ENCODE measurements at places on chromosomes 5 and 9. TPM values are rescaled to one million over a fixed set of nuclear protein-coding genes. Genes with fewer than 3 reads are reported as not detected.
A peak's percentile ranks its signal among the peaks of the same experiment; 100 is the strongest.

Gene DDX4
- not detected for total RNA-seq

Gene SLC6A3
- total RNA-seq, result not detected

GRCh38 chr9:89602978-89603766, 1.6 kb upstream of the GADD45G start:
- DNase-seq, result peak; percentile 92

DNA sequence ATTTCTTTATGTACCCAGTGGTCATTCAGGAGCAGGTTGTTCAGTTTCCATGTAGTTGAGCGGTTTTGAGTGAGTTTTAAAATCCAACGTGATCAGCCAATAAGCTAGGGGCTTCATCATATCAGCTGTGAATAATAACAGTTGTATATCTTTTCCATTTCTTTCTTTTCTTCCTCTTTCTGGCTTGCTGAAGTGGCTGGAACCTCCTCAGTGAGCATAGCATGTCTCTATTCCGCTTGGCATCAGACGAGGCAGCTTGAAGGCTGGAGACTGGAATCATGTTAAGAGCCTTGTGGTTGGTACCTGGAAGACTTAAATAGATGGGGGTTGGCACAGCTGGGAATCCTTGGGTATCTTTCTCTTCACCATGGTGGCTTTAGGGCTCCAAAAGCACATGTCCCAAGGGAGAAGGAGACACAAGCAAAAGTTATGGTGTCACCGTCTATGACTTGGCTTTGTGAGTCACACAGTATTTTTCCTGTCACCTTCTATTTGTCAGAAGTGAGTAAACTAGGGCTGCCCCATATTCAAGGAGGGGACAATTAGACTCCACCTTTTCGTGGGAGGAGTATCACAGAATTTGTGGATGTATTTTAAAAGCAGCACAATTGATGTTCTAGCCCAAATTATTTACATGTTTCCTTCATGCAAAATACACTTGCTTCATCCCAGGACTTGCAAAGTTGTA, 38.0 kb upstream of the RETREG1 start:
- no peak for DNase-seq

DNA sequence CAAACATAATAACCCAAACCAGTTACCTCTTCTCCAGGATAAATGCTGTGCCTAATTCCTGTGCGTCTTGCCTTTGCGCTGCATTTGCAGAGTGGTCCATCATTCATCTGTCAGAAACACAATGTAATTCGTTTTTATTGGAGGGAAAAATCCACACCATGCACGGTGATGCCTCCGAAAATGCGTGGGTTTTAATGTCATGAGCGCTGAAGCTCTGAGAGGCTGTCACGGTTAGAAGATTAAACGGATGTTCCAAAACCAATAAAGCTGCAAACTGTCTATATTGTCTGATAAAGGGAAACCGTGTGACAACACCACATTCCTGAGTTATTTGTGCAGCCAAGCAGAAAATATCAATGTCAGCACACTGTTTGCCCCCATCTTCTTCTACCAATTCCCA, 27.4 kb downstream of the DROSHA start:
- no peak for DNase-seq

DNA sequence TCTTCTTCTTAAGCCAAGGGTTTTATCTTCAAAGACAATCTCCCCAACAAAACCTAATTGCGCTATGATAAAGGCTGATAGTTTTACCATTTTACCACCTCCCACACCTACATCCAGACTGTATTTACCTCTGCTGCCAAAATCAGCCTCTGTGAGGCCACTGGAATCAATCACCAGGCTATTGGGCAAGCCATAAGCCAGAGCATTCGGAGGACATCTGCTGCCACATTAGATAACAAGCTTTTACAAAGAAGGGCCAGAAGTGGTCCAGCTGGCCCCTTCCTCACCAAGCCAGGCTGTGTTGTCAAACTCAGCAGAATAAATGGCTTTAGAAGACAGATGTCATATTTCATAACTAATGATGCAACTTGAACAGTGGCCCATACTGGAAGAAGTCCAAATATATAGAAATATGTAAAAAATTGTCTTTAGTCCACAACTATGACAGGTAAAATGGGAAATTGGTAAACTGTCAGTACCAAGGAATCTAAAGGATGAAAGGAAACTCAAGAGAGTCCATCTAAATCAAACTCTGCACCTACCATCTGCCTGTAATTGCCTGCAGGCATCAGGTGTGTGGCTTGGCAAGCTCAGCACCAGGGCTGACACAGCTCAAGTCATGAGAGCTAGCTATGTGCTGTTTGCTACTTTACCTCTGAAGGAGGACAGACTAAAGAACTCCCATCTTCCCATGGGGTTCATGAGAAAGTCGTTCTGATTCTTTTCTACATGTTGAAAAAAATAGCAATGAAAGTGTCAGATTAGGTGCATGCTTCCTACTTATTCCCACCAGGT, 16.1 kb downstream of the SLC45A2 start:
- no peak for DNase-seq

DNA sequence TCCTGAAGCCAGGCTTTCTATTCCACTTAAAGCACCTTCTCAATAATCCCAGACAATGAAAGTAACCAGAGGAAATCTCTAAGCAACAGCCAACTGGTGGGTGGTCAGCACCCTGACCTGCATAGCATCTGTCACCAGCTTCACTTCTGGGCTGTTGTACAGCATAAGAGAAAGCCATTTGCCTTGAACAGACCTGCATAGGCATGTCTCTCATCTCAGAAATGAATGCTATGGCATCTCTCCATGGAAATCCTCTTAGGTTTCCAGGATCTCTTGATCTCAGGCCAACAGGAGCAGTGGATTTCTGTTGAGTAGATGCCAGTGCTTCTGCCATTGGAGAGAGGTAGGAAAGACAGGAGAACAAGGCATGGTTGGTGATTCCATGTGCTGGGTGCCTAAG, 213.6 kb downstream of the GRIA1 start:
- DNase-seq, result no peak

GRCh38 chr9:127817881-127818434, 15.3 kb downstream of the FPGS start:
- no peak for DNase-seq

DNA sequence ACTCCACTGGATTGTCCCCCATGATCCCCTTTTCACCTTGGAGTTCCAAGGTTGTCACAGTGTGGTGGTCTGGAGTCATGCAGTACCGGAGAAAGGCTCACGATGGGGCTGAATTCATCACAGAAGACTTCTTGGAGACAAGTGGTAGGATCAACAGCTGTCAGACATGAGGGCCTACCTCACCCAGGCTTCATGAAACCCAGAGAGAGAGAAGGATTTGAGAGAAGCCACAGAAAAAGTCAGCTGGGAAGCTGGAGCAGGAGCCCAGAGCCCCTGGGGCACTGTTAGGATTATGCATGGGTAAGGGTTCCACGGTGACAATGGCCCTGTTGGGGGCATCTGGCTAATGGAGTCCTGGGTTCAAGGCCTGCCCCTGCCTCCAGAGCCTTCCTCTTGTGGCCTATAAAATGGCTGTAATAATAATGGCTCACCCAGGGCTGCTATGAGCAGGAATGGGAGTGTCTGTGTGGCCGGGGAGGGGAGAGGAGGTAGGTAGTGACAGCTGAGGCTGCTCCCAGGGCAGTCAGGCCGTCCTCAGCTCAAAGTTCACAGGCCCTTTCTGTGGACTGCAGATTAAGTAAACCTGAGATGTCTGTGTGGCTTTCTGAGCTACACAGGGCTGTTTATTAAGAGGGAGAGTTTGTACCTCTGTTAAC, 910 bp downstream of the TRIM14 start:
- no peak for DNase-seq

GRCh38 chr5:122591828-122592227, 183.1 kb upstream of the SNX2 start:
- DNase-seq, result no peak

GRCh38 chr5:124481419-124481818, 265.0 kb downstream of the ZNF608 start:
- no peak for DNase-seq

DNA sequence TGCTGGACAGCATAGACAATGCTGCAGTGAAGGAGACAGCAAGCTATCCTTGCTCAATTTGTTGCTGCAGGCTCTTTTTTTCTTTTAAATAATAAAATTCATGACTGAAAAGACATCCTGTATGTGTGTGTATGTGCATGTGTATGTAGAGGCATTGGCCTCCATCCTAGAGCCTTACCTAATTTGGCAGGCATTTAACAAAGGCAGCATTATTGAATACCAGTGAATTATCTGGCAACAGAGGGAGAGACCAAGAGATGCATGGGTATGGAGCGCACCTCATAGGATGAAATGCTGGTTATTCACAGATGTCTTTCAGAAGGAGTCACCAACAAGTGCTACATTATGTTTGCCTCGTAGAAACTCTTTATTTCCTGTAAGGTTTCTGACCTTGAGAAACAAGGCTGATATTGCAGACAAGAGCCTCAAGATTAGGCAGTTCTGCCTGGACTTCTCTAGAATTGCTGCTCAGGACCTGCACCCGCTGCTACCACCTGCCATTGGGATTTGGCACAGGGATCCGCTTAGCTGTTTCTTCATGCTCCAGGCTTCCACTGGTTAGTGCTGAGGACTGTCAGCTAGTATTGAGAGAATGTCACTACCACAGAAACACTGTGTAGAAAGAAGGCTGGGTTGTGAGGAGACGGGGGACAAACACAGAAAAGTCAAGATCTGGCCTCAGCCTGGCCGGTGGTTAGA, 247.7 kb upstream of the RFX3 start:
- DNase-seq, result no peak

DNA sequence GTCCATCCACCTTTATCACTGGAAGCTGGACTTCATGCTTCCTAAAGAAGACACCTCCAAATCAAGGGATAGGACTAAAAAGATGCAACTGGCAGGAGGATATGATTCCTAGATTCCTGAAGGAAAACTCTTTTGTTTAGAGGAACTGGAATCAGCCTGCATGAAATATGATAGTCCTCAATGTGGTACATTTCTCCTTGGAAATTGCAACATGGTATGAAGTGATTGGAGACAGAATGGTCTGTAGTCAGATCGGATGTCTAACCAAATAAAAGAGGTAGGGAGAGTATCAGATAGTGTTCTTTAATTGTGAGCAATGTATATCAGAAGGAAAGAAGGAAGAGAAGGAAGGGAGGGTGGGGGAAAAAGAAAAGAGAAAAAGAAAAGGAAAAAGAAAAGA, 116.1 kb upstream of the FSTL4 start:
- no peak for DNase-seq

DNA sequence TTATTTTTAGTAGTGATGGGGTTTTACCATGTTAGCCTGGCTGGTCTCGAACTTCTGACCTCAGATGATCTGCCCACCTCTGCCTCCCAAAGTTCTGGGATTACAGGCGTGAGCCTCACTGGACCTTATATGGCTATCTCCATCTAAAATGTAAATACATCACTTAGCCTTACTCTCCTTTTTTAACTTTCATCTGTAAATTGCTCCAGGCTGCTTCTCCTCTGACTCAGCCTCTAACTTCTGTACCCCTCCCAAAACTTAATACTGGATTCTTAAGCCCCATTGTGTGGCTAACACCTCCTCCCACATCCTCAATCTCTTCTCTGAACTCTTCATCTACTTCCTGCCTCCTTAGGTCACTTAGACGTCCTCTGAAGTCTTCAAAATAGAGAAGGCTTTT, 4.0 kb downstream of the SNX30 start:
- no peak for DNase-seq

DNA sequence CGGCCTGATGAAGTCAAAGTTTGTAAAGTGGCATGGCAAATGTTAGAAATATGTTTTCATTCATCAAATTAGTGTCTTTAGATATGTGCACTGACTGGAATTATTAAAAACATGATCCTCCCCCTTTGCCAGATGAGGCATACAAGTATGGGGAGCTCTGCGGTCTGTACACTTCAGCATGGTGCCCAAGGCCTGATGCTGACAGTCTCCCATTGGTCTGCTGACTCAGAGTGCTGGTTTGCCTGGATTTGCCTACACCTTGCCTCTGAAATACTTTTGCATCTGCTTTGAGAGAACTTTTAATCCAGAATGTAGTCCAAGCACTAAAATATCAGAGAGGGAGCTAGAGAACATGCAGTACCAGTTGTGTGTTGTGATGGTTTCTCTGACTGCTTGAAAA, 354.3 kb upstream of the ACTBL2 start:
- DNase-seq, result no peak

DNA sequence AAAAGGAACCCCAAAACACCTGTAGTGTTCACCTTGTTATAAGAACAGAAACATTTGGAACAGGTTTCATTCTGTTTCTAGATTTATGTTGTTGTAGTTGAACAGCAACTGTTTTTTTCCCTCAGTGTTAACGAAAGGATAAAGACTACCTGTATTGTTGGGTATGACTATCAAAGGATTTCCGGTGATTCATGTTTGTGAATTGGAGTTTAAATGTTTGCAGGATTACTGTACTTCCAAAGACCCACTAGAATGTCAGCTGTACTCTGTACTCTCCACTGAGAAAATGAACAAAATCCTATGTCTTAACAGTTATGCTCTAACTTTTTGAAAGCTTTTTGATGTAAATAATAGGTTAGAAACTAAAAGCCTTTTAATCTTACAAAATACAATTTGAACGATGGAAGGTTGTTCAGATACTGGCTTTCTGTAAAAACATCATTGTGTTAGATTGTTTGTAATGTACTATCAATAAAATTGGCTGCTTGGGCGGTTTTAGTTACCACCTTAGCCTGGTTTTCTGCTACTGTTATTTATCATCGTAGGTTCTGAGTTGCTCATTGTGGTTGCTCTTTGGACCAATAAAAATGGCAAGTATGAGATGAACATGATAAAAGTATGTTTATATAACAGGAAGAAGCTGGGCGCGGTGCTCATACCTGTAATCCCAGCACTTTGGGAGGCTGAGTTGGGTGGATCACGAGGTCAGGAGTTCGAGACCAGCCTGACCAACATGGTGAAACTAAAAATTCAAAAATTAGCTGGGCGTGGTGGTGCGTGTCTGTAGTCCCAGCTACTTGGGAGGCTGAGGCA, 44.1 kb downstream of the DCP2 start:
- DNase-seq, result no peak

DNA sequence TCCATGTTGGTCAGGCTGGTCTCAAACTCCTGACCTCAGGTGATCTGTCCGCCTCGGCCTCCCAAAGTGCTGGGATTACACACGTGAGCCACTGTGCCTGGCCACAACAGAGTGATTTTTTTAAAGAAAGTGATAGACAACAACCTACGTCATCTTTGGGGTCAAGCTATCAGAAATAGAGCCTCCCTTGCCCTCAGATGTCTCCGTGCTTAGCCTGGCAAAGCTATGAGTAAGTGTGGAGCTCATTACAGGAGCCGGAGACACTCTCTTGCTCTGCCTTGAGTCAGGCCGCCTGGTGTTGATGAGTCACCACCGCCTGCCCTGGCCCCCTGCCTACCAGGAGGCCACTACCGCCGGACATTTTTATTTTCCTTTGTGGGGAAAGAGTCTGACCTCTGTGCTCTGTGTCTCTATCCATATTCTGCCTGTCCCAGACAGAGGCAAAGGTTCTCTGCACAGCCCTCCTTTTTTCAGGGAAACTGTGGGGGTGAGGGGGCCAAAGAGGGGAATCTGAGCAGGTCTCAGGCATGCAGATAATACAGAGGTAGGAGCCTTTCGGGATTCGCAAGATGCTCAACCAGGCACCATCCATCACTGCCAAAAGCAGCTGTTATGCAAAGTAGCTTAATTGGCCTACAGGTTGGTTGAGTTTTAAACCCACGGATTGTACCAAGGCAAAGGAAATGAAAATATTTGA, 123.7 kb upstream of the CPEB4 start:
- DNase-seq, result no peak
